ENCODE measurements at places on chromosomes 12 and 14. TPM values are rescaled to one million over a fixed set of nuclear protein-coding genes. Genes with fewer than 3 reads are reported as not detected.

DNA sequence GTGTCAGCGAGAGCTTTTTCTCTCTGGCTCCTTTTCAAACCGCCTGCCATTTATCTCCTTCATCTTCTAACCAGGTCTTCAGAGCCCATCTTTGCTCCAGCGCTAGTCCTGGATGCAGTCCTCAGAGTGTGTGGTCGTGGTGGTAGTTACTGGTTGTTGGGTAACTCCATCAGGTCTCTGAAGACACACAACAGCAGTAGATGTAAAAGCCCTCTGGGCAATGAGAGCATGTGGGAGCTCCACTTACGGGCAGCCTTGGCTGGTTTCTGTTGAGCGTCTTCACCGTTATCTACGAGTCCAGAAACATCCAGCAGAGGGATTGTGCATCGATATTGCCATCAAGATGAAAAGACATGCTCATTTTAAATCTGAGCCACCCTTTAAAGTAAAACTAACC lies 61.2 kb downstream of the FBXL14 start:
- no peaks in the 10 kb centered on the region for H3K36me3 ChIP-seq
- peak; percentile 92 for DNase-seq
- H3K27me3 ChIP-seq, result no peaks in the 10 kb centered on the region
- H3K4me3 ChIP-seq, result peak overlapping the region; percentile 81

DNA sequence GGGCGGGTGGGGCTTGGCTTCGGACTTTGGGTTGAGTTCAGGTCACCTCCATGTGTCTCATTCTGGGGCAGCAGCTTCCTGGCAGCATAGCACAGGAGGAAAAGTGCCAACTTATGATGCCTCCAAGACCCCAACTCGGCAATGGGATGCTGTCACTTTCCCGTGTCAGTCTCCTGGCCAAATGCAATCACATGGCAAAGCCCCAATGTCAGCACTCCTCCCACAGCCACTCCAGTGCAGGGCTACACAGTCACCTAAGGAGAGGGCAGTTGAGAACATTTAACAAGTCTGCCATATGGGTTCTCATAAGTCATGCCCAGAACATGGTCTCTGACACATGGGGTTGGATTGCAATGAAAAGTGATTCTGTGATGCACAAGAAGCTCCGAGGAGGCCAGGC lies 26.7 kb downstream of the ELK3 start:
- H3K36me3 ChIP-seq, result peaks cover 27% of the 10 kb centered on the region
- H3K4me3 ChIP-seq, result no peak overlapping the region
- peak overlapping the region; percentile 99 for H3K27ac ChIP-seq
- H3K4me1 ChIP-seq, result peaks cover 25% of the 10 kb centered on the region
- DNase-seq, result peak; percentile 90

GRCh38 chr12:125310461-125310860 lies 245.2 kb downstream of the AACS start:
- no peaks in the 10 kb centered on the region for H3K4me1 ChIP-seq
- no peaks in the 10 kb centered on the region for H3K36me3 ChIP-seq
- no peak overlapping the region for H3K27ac ChIP-seq

Gene SSTR1
- under 0.01 TPM for total RNA-seq

DNA sequence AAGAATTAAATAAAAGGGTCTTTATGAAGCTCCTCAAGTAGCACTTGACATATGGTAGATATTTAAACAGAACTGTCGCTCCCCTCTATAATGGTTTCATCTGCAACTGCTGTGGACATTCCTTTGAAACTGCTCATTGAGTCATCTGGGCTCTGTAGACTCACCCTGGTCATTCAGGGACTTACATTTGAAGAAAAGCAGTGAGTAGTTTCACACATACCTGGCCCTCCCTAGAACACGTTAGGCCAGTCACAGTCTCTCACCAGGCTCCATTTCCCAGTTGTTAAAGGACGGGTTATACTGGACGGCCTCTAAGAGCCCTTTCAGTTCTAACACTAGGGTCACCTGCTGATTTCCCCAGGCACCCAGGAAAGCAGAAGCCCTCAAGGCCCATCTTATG lies 217.0 kb downstream of the BCL11B start:
- no peak overlapping the region for H3K27ac ChIP-seq
- H3K4me3 ChIP-seq, result no peak overlapping the region
- no peaks in the 10 kb centered on the region for H3K36me3 ChIP-seq
- no peaks in the 10 kb centered on the region for H3K4me1 ChIP-seq
- no peak for DNase-seq

Gene PCBP2
- 293 TPM for total RNA-seq

DNA sequence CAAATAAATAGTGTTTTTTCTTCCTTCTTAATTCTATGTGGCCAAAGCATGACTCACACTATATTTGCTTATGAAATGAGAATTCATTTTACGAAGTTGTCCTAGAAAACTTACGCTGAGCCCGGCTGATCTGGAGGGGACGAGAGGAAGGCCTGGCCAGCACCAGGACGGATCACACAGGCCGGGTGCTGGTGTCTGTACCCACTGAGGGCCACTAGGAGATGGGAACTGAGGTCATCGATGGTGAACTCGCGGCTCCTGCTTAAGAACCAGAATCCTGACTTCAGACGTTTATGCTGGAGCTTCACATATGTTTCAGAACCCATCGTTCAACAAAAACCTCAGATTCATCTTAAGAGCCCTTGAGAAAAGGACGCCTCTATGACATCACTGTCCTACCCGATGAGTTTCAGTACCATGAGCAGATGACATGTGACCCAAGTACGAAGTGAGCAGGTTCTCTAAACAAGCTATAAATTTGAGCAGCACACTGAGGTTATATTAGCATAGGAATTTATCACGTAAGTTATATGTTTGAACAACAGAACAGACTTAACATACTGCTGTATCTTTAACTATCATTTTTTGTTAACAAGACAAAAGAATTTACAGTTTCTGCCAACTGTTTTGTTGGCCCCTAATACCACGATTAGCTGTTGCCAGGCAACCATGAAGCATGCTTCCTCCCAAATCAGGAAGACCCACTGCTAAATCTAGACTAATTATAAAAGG lies 111.9 kb downstream of the FOXN3 start:
- peaks cover 39% of the 10 kb centered on the region for H3K4me1 ChIP-seq
- H3K36me3 ChIP-seq, result no peaks in the 10 kb centered on the region
- peak; percentile 72 for DNase-seq
- H3K27me3 ChIP-seq, result no peaks in the 10 kb centered on the region

DNA sequence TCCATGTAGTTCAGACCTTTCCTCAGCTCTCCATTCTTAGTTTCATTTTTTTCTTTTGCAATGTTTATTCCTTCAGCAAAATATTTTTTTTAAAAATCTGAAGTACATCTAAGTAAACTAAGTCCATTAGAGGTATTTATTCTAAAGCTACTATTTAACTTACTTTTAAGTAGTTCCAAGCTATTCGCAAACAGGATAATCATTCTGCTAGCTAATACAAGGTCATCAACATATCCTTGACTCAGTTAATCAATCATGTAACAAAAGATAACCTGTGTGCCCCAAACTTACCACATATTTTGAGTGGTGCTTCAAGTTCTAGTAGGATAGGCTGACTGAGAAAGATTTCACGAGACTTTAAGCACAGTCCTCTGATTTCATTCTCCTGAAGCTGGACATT lies 11.2 kb downstream of the PPP1CC start:
- peaks cover 14% of the 10 kb centered on the region for H3K4me1 ChIP-seq
- H3K36me3 ChIP-seq, result peaks cover 38% of the 10 kb centered on the region
- DNase-seq, result no peak
- H3K27me3 ChIP-seq, result no peaks in the 10 kb centered on the region
- no peak overlapping the region for H3K4me3 ChIP-seq

GRCh38 chr12:6198985-6199530 lies 1.1 kb upstream of the CD9 start:
- peaks cover 3% of the 10 kb centered on the region for H3K4me1 ChIP-seq
- peaks cover 21% of the 10 kb centered on the region for H3K27me3 ChIP-seq
- H3K36me3 ChIP-seq, result no peaks in the 10 kb centered on the region

Gene CLEC1B
- total RNA-seq, result not detected

- no peak overlapping the region for H3K4me3 ChIP-seq
Measured at GRCh38 chr12:46402451-46402850, 29.9 kb upstream of the SLC38A2 start.

Gene HHIPL1
- total RNA-seq, result 12.3 TPM

GRCh38 chr14:100830681-100831080 lies 4.8 kb downstream of the MEG3 start:
- H3K4me1 ChIP-seq, result peaks cover 11% of the 10 kb centered on the region
- peaks cover 67% of the 10 kb centered on the region for H3K36me3 ChIP-seq
- no peak overlapping the region for H3K4me3 ChIP-seq
- H3K27ac ChIP-seq, result peak overlapping the region; percentile 3
- peak; percentile 76 for DNase-seq

Gene ALKBH2
- total RNA-seq, result 25.0 TPM

- no peak for DNase-seq
- H3K27me3 ChIP-seq, result peaks cover 9% of the 10 kb centered on the region
- H3K4me3 ChIP-seq, result no peak overlapping the region
- no peaks in the 10 kb centered on the region for H3K4me1 ChIP-seq
- no peaks in the 10 kb centered on the region for H3K36me3 ChIP-seq
- H3K27ac ChIP-seq, result no peak overlapping the region
Measured at GRCh38 chr12:52139579-52140062, 52.2 kb downstream of the KRT80 start.

DNA sequence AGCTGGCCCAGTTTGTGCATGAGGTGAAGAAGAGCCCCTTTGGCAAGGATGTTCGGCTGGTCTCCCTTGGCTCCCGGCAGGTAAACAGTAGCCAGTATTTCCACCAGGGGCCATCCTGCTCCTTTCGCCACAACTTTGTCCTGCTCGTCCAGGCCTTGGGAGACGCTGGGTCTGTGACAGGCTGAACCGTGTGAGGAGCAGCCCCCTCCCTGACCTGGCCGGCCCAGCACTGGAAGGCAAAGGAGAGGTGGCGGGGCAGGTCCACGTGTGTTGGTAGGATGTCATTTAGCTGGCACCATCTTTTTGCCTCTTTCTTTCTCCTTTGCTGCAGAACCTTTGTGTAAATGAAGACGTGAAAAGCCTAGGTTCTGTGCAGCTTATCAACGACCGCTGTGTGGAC lies 15.4 kb downstream of the DDX11 start:
- H3K36me3 ChIP-seq, result no peaks in the 10 kb centered on the region
- H3K4me3 ChIP-seq, result no peak overlapping the region
- no peaks in the 10 kb centered on the region for H3K4me1 ChIP-seq
- H3K27me3 ChIP-seq, result no peaks in the 10 kb centered on the region
- DNase-seq, result no peak

Gene CMTM5
- total RNA-seq, result not detected

Gene ASCL1
- not detected for total RNA-seq

Gene MFAP5
- 57.9 TPM for total RNA-seq

Gene PLEKHG7
- not detected for total RNA-seq

Gene C1QL4
- 0.36 TPM for total RNA-seq

- H3K27ac ChIP-seq, result no peak overlapping the region
- no peak overlapping the region for H3K4me3 ChIP-seq
- H3K36me3 ChIP-seq, result no peaks in the 10 kb centered on the region
- no peaks in the 10 kb centered on the region for H3K4me1 ChIP-seq
Measured at GRCh38 chr14:104552738-104553125, 26.8 kb upstream of the C14orf180 start.

- no peak for DNase-seq
Measured at GRCh38 chr14:92500491-92500941, 13.1 kb upstream of the RIN3 start.

GRCh38 chr14:82410064-82410463 lies 876.4 kb upstream of the SEL1L start:
- no peak for DNase-seq
- H3K4me1 ChIP-seq, result no peaks in the 10 kb centered on the region
- H3K27me3 ChIP-seq, result no peaks in the 10 kb centered on the region
- no peaks in the 10 kb centered on the region for H3K36me3 ChIP-seq
- H3K4me3 ChIP-seq, result no peak overlapping the region

GRCh38 chr14:60839657-60840056 lies 105.1 kb downstream of the MNAT1 start:
- H3K27ac ChIP-seq, result no peak overlapping the region
- no peak for DNase-seq
- H3K36me3 ChIP-seq, result peaks cover 9% of the 10 kb centered on the region
- no peak overlapping the region for H3K4me3 ChIP-seq
- no peaks in the 10 kb centered on the region for H3K4me1 ChIP-seq

Gene ITGA7
- 24.8 TPM for total RNA-seq

DNA sequence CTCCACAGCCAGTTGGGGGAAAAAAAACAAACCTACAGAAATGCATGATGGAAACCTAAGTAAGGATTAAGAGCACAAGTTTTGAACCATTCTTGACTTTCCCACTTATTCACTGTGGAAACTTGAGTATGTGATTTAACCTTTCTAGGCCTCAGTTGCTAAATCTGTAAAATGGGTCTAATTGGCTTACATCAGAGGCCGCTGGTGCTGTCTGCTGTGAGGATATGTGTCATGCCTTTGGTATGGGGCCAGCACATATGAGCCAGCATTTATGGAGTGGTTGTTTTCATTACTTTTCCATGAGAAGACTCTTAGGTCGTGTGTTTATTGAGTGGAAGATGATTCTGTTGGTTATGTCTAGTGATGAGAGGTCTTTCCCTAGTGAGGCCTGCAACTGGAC lies 102.4 kb downstream of the ESR2 start:
- no peaks in the 10 kb centered on the region for H3K27me3 ChIP-seq
- H3K36me3 ChIP-seq, result no peaks in the 10 kb centered on the region

- DNase-seq, result no peak
- no peaks in the 10 kb centered on the region for H3K36me3 ChIP-seq
Measured at GRCh38 chr14:19799880-19800279, 3.7 kb upstream of the OR4N2 start.

Gene C14orf39
- total RNA-seq, result 0.29 TPM

Gene B3GNT4
- total RNA-seq, result not detected

DNA sequence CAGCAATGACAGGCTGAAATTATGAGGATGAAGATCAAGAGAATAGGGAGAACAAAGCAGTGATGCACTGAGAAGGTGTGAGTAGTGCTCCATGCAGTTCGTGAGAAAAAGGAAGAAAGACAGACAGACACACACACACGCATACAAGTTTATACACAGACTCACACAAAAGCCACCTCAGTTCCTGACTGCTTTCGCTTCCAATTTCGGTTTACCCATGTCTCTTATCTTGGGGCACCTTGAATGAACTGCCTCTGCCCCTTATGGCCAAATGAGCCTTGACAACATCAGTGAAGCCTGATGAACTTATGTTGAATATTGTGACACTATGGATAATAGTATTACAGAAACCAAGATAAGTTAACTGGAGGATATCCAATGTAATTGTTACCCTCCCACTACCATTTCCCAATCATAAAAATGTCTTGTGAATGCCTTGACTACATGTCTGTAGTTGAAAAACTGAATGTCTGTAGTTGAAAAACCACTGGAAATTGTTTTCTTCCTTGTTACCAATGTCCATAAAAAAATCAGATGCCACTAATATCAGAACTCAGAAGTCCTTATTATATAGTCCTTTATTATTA lies 380.4 kb upstream of the DDHD1 start:
- H3K4me1 ChIP-seq, result no peaks in the 10 kb centered on the region
- H3K4me3 ChIP-seq, result no peak overlapping the region
- no peak for DNase-seq

DNA sequence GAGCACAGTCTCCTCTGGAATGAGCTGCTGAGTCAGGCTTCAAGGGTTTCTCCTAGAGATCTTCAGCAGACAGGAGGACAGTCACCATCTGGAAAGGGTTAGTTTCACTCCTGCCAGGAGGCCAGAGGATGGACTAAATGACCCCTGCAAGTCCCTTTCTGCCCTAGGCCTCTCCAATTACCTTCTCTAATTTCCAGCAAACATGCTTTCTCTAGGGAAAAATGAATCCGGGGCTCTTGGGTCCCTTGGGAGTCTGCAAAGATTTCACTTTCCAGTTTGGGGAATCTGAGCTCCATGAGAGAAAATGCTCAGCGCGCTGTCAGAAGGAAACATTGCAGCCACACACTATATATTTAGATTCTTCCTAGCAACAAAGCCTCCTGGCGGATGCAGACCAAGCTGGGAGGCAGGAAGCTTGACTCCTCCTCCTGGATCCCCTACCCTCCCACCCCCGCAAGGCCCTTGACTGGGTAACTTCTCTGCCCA lies 184.4 kb upstream of the CCND2 start:
- no peak overlapping the region for H3K27ac ChIP-seq
- no peaks in the 10 kb centered on the region for H3K4me1 ChIP-seq
- no peak overlapping the region for H3K4me3 ChIP-seq
- no peaks in the 10 kb centered on the region for H3K27me3 ChIP-seq
